M059J (cell line): ENCODE measurements at places on chromosomes 6 and 20. TPM values are rescaled to one million over a fixed set of nuclear protein-coding genes. Genes with fewer than 3 reads are reported as not detected.

GRCh38 chr6:165223736-165224135 lies 85.7 kb downstream of the C6orf118 start:
- no peak for DNase-seq

DNA sequence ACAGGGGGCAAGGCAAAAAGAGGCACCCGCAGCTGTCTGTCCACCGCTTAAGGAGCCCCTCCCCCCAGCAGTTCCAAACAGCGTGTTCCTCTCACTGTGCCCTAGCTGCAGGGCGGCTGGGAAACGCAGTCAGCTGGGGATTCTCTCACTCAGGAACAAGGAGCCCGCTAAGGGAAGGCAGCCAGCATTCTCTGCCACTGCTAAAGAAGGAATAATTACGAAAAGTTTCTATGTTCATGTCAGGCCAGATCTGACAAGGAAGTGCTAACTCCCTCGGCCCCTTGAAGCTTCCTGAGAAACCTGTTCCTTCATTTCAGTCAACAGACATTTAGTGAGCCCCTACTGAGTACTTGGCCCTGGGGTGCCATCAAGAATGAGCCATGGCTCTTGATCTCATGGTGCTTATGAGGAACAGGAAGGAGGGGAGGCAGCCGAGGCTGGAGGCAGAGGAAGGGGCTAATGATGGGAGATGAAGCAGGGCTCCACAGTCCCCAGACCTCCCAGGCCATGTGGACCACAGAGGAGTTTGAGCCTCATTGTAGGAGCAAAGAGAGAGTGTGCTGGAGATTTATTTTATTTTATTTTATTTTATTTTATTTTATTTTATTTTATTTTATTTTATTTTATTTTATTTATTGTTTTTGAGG lies 101.7 kb upstream of the PMEPA1 start:
- DNase-seq = no peak

DNA sequence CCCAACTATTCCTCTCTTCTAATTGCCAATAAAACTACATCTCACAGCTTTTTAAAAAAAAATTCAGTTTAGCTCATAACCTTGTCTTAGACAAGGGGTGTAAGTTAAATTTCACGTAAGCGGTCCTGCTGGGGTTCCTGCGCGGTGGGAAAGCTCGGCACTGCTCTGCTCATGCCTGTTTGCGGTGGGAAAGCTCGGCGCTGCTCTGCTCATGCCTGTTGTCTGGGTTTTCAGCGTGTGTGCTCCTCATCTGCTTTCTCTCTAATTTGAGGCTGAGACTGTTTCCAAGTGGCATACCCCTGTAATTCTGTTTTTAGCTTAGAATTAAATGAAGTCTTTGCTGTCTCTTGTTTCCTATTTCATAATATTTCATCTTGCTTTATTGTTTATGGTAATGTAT lies 18.6 kb downstream of the ARID1B start:
- no peak for DNase-seq

GRCh38 chr20:2602046-2602735 lies 50.2 kb upstream of the NOP56 start:
- DNase-seq = peak; percentile 23

MACROD2 gene
- 0.44 and 1.8 TPM in 2 replicates for total RNA-seq

VSTM2L gene
- 1.0 and 4.2 TPM in 2 replicates for total RNA-seq
